ENCODE measurements at places on chromosomes 7 and 10.
A peak's percentile ranks its signal among the peaks of the same experiment; 100 is the strongest.

GRCh38 chr7:132756484-132756990 lies 180.3 kb upstream of the PLXNA4 start:
- no peak for DNase-seq

DNA sequence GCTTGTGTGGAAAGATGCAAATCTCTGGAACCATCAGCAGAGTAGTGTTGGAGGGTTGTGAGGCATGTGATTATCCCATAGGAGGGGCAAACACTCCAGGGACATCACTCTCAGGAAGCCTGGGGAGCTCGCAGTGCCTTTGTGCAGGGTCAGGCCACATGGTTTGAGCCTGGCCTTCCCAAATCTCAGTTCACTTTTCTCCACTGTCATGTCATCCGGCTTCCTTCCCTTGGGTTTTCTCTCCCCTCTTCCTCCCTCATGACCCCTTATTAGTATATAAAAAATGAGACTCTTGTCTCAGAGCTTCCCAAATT lies 20.4 kb downstream of the TSPAN14 start:
- no peak for DNase-seq

- DNase-seq: peak; percentile 76
Measured at GRCh38 chr10:43255634-43256431, 11.0 kb downstream of the RASGEF1A start.

- no peak for DNase-seq
Measured at GRCh38 chr7:87604264-87604663, 3.6 kb upstream of the ABCB1 start.

DNA sequence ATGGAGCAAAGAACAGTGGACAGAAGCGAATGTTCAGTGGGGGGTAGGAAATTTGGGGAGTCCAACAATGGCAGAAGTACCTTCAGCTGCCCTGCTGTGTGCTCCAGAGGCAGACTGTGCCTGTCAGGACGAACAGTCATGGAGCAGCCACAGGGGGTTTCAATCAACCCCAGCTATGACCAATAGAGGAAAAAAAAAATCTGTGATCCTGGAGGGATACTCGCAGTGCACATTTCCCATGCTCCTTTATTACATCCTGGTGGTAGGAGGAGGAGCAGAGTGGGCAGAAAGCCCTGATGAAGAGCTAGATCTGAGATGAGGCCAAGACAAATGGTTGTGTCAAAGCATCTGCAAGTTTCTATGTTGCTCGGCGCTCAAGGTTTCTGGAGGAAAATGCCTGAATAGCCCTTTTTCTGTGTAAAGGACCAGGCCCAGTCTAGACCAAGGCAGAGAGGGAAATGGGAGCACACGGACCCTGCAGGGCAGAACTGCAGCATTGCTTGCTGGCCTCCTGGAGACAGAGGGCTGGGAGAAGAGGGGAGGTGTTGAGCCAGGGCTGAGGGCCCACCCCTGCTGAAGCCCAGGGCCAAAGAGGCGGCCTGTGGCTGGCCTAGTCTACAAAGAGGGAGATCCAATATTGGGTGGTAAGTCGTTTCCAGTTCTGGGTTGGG lies 201.5 kb downstream of the GRID1 start:
- DNase-seq: peak; percentile 16

- DNase-seq: no peak
Measured at GRCh38 chr10:107915215-107915610, 750.7 kb upstream of the SORCS1 start.

GRCh38 chr7:101094376-101094775 lies 9.1 kb downstream of the TRIM56 start:
- no peak for DNase-seq

DNA sequence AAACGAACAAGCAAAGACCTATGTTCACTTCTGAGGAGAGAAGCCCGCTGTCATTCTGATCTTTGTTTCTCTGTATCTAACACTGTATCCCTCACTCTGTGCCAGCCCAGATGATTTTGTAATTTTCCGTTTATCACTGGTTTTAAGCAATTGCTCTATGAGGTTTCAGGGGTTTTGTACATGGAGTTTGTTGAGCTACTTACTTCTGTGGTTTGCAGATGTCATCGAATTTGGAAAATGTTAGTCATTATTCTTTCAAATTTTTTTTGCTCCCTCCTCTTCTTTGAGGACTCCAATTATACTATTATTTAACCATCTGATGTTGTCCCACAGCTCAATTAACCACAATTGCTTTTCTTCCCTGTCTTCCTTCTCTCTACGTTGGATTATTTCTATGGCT lies 650.9 kb upstream of the IGFBP3 start:
- no peak for DNase-seq

- DNase-seq: no peak
Measured at GRCh38 chr7:20798081-20798693, 11.5 kb upstream of the SP8 start.
